Stimulated activated CD8-positive, alpha-beta memory T cell treated with anti-CD3 and anti-CD28 coated beads, Interleukin-4, amount 100 ng/mL, for 24 hours (primary cell): ENCODE measurements at places on chromosomes 16 and 17.

- DNase-seq, result no peak
Measured at GRCh38 chr17:57869617-57870282, 19.9 kb upstream of the MRPS23 start.

DNA sequence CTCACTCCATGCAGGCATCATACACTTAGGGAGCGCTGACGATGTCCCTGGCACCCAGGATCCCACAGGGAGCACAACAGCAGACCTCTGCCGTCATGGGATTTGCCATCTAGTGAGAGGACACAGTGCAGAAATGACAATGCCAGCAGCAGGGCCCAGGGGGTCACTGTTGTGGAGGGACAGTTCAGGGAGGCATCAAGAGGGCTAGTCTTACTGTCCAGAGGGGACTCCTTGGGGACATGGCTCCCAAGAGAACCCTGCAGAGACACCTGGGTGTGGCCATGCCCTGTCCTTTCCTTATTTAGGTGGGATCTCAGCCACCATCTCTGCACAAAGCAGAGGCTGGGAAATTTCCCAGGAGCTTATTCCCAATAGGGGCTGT, 73.7 kb downstream of the CRISPLD2 start:
- no peak for DNase-seq

- no peak for DNase-seq
Measured at GRCh38 chr17:75738218-75738802, 17.1 kb downstream of the ITGB4 start.

- no peak for DNase-seq
Measured at GRCh38 chr17:31294231-31294630, 2.8 kb downstream of the OMG start.

- DNase-seq, result no peak
Measured at GRCh38 chr17:78999947-79000395, 9.6 kb downstream of the CANT1 start.

- DNase-seq, result peak; percentile 34
Measured at GRCh38 chr17:39867880-39868553, at the start of gene ZPBP2. Gene ZPBP2 (plus strand): TSS chr17:39868202. CDS start chr17:39868355, 153 bp downstream.

DNA sequence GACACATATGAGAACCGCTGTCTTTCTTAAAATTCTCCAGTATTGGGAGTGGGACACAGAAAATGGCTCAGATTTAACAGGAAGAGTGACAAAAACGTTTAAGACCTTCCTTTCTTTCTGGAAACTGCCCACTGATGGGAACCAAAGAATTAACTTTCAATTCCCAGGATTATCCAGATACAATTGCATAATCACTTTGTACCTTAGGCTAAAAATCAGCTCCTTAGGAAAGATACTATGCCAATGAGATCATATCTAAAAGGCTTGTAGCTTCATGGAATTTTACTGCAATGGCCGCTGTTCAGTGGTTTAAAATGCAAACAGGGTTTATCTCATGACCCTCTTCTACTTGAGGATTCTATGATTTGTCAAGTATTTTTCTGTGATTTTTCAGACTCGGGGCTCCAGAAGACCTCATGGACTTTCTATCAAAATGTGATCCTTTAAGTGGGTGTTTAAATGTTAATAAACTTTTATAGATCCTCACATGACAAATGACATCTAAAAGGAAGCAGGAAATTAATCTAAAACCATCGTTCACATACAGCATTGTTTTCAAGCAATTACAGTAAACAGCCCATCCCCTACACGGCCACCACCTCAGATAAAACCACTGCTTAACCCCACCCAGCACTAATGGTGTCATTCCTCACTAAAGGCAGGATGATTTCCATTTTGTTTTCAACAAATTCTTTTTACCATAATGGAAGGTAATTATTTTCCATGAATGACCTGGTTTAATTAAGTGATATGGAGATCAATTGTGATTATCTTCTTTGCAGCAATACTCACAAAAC, 31.6 kb upstream of the ERN1 start:
- no peak for DNase-seq

GRCh38 chr17:50661795-50662391, 27.2 kb downstream of the ABCC3 start:
- DNase-seq, result no peak

DNA sequence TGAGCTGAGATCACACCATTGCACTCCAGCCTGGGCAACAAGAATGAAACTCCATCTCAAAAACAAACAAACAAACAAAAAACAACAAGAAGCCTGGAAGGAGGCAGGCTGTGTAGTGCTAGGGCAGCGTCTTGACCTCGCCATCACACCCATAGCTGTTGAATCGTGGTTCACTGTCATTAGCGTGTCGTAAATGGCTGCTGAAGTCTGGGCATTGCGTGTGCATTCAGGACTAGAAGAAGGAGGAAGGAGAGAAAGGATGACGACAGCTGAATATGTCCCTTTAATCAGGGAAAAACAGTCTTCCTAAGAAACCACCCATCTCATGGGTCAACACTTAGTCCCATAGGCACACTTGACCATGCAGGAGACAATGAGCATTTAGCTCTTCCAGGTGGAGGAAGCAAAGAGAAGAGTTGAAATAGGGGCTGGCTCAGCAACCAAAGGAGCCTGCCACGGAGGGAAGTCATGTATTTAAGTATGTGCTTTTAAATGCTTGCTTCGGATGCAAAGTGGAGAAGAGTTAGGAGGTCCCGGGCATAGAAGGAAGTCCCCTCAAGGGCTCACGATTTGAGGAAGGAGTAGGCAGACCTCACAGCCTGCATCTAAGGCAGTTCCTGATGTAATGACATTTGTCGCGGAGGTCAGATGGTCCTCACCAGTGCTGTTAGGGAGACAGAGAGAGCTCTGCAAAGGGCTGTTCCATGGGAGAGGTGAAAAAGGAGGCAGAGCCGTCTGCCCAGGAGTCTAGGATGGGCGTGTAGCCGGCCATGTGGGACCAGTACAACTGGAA, 8.8 kb downstream of the PRSS22 start:
- DNase-seq, result no peak

DNA sequence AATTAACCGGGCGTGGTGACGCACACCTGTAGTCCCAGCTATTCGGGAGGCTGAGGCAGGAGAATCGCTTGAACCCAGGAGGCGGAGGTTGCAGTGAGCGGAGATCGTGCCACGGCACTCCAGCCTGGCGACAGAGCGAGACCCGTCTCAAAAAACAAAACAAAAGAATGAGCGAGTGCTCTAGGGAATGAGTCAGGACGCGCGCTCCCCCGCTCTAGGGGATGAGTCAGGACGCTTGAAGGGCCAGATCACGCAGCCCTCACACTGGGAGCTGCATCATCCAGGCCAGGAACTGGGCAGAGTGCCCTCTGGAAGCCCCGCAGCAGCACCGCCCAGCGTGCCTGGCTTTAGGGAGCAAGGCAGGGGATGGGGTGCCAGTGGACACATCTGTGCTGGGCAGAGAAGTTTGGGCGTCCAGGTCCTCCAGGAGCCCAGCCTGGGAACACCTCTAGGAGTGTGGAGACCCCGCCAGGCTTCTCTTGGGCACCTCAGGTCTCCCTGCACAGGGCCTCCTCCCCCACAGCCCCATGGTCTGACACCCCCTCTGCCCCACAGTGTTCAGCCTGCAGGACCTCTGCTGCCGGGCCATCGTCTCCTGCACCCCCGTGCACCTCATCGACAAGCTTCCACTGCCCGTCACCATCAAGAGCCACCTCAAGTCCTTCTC, 3.9 kb upstream of the WFIKKN1 start:
- no peak for DNase-seq

GRCh38 chr17:38326996-38327792, 16.6 kb downstream of the GPR179 start:
- no peak for DNase-seq

DNA sequence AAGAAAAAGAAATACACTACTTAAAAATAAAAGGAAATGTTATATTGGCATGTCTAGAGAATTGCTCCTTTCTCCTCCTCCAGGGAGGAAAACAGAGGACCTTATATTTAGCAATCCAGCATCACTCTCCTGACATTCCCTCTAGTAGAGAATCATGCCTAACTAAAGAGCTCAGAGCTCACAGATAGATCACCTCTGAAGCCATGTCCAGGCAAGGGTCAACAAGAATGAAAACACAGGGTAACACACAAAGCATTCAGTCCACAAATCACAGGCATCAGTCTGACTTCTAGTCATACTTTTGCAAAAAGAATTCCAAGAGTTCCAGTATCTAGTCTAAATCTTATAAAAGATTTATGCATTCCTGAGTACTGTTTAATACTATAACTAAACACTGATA, 4.4 kb upstream of the HASPIN start:
- no peak for DNase-seq

DNA sequence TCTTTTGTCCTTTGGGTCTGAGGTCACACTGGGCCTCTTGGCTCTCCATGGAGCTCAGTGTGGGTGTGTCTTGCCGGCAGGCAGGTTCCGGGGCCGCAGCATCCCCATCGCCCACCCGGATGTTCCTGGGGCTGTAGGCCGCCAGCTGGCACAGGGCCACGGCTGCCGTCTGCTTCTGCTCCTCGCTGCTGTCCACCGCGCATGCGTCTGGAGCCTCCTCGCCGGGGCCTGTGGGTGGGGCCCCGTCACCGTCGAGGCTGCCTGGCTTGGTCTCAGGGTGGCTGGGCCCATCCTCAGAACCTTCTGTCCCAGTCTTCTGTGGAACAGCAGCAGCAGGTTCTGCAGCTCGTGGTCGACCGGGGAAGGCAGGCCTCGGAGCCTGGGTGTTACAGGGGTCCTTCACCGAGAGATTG, 9.6 kb downstream of the ZNF750 start:
- DNase-seq, result no peak

- DNase-seq, result no peak
Measured at GRCh38 chr16:56534847-56535383, 15.1 kb upstream of the BBS2 start.

DNA sequence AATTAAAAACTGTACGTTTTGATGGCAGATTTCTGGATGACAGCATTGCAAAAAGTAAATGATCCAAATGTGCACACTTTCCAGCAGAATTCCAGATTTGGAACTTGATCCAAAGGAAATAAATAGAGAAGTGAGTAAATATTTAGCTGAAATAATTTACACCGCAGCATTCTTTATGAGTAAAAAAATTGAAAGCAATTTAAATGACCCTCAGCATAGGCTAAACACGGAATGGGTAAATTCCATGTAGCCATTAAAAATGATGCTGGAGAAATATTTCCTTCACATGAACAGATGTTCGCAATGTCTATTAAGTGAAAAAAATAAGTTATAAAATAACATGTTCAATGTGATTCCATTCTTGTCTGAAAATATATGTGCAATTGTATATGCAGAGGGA, 424.8 kb downstream of the HS3ST3B1 start:
- DNase-seq, result no peak

DNA sequence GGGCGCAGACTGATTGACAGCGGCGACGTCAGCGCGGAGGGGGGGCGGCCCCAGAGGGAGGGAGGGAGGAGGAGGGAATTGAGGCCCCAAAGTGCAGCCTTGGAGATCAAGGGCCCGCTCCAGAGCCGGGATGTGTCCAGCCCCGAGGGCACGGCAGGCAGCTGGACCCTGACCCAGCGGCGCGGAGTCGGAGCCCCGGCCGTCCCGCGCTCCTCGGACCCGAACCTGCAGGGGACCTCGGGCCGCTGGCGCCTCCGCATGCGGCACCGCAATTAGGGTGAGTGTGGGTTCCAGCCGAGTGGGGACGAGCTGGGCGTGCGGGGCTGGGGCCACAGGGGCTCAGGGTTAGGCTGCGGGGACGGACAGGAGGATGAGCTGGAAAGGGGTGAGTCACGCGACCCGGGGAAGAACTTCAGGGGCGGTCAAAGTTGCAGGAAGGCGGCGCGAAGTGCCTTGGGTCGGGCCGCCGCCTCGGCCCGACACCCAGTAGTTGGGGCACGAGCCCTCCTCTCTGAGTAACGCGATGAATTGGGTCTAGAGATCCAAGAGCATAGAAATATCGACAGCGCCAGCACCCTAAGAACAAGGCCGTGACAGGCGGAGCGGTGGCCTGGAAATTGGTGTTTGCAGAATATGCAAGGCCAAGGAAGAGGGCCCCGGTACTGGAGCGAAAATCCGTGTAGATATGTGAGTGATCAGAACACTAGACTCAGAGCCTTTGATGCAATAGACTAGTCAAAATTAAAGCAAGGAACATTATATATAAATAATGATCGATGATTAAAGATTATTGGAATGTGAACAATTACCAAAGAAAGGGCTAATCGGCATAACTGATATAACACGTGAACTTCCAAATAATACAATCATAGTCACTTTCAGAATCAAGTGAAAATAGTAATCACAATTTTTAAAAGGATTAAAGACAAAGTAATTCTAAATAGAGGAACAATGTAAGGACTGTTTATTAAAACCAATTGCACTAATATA, at the start of gene TBX4:
Gene TBX4, plus strand, starts transcription at position 122 of the 990 bp plus-strand sequence. CDS start 4,069 bp downstream, outside the sequence.
- no peak for DNase-seq

DNA sequence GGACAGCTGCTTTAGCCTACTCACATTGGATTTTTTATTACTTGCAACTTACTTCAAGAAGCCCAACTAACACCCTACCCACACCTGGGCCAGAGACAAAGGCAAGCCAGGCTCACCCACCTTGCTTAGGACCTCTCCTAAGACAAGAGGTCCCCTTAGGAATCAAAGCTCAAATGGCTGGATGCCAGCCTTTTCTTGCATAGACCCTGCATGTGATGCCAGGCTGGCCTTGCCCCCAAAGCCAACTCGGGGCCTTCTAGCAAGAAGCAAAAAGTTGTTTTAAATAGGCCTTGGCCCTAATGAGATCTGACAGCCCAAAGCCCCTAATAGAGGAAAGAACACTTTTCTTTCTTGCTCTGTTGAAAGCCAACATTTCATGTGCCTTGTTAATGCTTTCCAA, 20.7 kb downstream of the GPRC5B start:
- DNase-seq, result no peak

GRCh38 chr16:11476676-11477075, 110.0 kb downstream of the LITAF start:
- no peak for DNase-seq

DNA sequence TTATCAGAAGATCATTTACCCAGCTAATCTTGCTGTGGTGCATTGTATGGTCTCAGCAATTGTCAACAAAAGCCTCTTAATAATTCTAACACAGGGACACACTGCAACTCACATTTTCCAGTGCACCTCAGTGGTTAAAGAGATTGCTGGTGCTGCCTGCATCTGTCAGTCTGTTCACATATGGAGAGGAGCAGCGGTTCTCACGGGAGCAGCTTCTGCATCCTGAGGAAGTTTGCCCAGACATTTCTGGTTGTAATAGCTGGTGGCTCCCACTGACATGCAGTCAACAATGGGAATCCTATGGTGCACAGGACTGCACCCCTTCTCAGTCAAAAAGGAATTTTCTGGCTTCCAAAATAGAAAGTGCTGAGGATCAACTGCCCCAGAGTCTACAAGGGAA, 7.8 kb downstream of the GGA2 start:
- DNase-seq, result no peak

GRCh38 chr16:12347365-12347764, 370.8 kb downstream of the SNX29 start:
- no peak for DNase-seq

GRCh38 chr16:87583453-87584131, 18.7 kb upstream of the JPH3 start:
- no peak for DNase-seq

GRCh38 chr17:67276075-67276474, 31.1 kb upstream of the HELZ start:
- no peak for DNase-seq
